ENCODE measurements at places on chromosomes 16 and 17.
A peak's percentile ranks its signal among the peaks of the same experiment; 100 is the strongest.

GRCh38 chr16:9909072-9909825, 273.0 kb downstream of the GRIN2A start:
- DNase-seq, result no peak

GRCh38 chr17:76709077-76709950, 1.5 kb downstream of the MXRA7 start:
- peak; percentile 99 for DNase-seq

DNA sequence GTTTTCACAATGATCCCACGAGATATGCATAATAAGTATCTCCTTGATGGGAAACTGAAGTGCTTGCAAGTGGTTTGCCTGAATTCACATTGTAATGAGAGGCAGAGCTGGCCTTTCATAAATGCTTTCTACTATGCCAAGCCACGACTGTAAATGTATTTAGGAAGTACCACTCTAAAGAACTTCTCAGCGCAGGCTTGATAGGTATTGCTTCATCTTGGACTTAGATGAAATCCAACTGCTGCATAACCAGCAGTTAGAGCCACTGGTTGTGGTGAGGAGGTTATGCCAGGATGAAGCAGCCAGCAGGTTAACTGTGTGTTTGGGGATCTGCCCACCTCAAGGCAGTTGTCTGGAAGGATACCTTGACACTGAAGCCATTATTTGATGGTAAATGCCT, 26.8 kb downstream of the MARCHF10 start:
- DNase-seq, result peak; percentile 82

- DNase-seq, result no peak
These were observed 46.8 kb downstream of the FOXK2 start for GRCh38 chr17:82566129-82566960.

GRCh38 chr16:86877108-86877507, 298.8 kb downstream of the FOXL1 start:
- no peak for DNase-seq

- DNase-seq, result no peak
These were observed 289.6 kb downstream of the WWOX start for GRCh38 chr16:78389009-78389498.

DNA sequence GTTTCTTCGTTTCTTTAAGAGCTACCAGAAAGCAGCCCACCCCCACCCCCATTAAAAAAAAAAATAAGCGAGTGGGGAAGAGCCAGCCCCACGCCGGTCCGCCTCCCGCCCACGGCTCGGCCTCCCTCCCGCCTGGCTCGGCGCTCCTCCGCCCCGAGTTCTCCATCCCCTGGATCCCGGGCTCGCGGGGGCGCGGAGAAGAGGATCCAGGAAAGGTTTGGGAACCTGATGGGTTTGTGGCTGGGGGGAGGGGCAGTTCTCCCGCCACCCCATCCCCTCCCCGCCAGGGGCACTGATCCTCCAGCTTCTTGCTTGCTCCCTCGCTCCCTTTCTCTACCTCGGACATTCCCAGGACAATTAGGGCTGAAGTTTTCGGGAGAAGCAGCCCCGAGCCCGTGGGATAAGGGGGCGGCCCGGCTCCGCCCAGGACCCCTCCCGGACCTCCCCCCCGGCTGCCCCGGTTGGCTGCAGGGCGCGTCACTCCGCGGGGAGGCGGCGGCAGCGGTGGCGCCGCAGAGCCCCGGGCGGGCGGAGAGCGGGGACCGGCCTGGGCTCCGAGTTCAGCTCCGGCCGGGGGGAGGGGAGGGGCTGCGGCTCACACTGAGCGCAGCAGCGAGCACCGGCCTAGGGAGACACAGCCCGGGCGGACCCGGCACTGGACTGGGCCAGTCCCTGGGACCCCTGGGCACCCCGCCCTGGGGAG, 1.0 kb upstream of the SALL1 start:
- DNase-seq, result peak; percentile 83

GRCh38 chr17:29400818-29401217, 10.7 kb downstream of the TAOK1 start:
- DNase-seq, result no peak

GRCh38 chr16:340370-341091, 12.0 kb downstream of the AXIN1 start:
- no peak for DNase-seq

DNA sequence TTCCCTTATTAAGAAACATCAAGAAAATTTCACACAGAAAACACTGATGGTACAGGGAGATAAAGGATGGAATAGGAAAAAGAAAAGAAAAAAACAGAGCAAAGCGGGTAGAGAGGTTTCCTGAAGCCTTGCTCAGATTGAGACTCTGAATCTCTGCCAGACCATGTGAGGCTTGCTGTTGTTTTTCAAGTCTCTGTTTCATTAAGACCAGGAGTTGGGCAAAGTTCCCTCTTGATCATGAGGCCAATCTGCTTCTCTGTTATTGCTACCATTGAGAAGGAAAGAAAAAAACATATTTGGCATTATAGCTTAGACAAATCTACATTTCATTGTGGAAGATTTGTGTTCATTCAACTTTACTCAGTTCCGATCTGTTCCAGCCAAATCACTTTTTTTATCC, 201.6 kb upstream of the SOX9 start:
- no peak for DNase-seq

- DNase-seq, result no peak
These were observed 46.2 kb downstream of the LGALS9 start for GRCh38 chr17:27677191-27677590.

GRCh38 chr17:72432143-72432621, 311.4 kb downstream of the SOX9 start:
- no peak for DNase-seq

- DNase-seq, result no peak
These were observed 60.5 kb downstream of the TMEM132E start for GRCh38 chr17:34639706-34640425.

- no peak for DNase-seq
These were observed 221.6 kb upstream of the DYNLRB2 start for GRCh38 chr16:80319181-80319580.

DNA sequence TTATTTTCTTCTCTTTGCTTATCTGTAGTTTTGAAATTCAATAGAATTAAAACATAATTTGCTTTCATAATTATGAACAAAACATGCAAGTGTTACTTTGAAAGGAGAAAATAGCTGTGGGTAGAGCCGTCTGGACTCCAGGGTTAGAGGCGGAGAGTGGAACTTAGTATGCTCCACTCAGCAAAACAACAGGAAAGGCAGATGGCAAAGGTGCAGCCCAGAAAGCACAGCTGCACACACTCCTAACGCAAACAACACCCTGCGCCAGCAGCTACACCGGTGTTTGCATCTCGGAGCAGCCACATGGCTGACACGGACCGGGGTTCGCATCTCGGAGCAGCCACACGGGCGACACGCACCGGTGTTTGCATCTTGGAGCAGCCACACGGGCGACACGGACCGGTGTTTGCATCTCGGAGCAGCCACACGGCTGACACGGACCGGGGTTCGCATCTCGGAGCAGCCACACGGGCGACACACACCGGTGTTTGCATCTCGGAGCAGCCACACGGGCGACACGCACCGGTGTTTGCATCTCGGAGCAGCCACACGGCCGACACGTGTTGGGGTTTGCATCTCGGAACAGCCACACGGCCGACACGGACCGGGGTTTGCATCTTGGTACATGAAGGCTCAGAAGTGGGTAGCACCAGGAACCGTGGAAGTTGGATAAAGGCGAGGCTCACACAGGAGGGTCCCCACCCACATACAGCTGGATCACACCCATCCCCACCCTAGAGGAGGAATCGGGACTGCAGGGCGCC, 12.2 kb upstream of the CAPN15 start:
- DNase-seq, result no peak

- no peak for DNase-seq
These were observed 17.9 kb downstream of the BFAR start for GRCh38 chr16:14650629-14651028.

- DNase-seq, result no peak
These were observed 361.4 kb upstream of the C16orf82 start for GRCh38 chr16:26705346-26705745.

- no peak for DNase-seq
These were observed 129.9 kb downstream of the SDK2 start for GRCh38 chr17:73514146-73514863.

Data from fibroblast of upper back skin (primary cell).